ENCODE measurements at places on chromosomes 1 and 21.

DNA sequence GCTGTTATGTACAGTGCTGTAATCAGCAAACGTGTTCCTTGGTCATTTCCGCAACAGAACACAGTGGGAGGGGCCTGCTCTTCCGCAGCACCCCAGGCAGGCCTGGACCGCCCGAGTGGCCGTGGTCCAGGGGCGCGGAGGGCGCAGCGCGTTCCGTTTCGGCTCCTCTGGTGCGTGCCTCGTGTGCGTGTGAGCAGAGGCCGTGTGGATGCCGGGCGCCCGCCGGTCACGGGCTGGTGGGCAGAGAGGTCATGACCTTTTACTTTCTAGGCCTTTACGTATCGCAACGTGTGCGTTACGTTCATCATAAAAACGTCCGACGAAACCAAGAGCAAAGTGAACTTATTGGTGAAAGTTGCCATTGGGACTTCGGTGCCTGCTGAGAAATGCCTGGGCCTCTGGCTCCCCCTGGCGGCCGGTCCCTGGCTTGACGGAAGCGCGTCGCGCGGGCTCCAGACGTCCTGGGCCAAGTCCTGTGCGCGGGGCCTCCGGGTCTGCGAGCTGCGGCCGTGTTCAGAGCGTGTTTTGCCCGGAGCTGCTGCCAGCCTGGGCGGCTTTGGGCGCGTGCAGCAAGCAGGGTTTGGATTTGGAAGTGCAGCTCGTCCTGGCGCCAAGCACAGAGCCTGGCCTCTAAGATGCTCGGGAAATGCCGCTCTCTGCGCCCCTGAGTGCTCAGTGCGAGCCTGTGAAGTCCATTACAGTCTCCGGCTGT lies 34.4 kb downstream of the COL18A1 start:
- no peaks in the 10 kb centered on the region for H3K27me3 ChIP-seq
- H3K4me3 ChIP-seq = no peak overlapping the region
- peaks cover 47% of the 10 kb centered on the region for H3K4me1 ChIP-seq
- DNase-seq = no peak
- H3K36me3 ChIP-seq = no peaks in the 10 kb centered on the region

DNA sequence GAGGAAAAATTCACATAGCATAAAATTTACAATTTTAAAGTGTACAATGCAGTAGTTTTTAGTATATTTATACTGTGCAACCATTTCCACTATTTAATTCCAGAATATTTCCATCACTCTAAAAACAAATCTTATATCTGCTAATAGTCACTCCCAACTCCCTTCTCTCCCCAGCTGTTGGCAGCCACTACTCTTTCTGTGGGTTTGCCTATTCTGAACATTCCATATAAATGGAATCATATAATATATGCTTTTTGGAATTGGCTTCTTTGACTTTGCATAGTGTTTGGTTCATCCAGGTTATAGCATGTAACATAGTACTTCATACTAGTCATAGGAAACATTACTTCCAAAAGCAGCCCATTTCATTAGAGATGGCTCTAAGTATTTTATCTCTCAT lies 25.0 kb upstream of the TMEM39B start:
- H3K36me3 ChIP-seq = peaks cover 19% of the 10 kb centered on the region
- no peak overlapping the region for H3K4me3 ChIP-seq
- H3K27ac ChIP-seq = no peak overlapping the region
- no peak for DNase-seq
- no peaks in the 10 kb centered on the region for H3K4me1 ChIP-seq

- no peaks in the 10 kb centered on the region for H3K36me3 ChIP-seq
- H3K27me3 ChIP-seq = no peaks in the 10 kb centered on the region
- no peak for DNase-seq
- no peak overlapping the region for H3K4me3 ChIP-seq
- H3K4me1 ChIP-seq = no peaks in the 10 kb centered on the region
Observed at GRCh38 chr21:31397030-31397429, 53.0 kb upstream of the TIAM1 start.

- peaks cover 11% of the 10 kb centered on the region for H3K4me1 ChIP-seq
- H3K27ac ChIP-seq = no peak overlapping the region
- peak overlapping the region; percentile 57 for H3K4me3 ChIP-seq
- no peak for DNase-seq
- peaks cover 29% of the 10 kb centered on the region for H3K27me3 ChIP-seq
Observed at GRCh38 chr1:197917805-197918651, 856 bp downstream of the LHX9 start.
